ENCODE measurements at places on chromosomes 12 and 14. TPM values are rescaled to one million over a fixed set of nuclear protein-coding genes. Genes with fewer than 3 reads are reported as not detected.

The NAA30 gene
- total RNA-seq, result 27.5 TPM

The UBE2N gene
- 49.0 TPM for total RNA-seq

The KSR2 gene
- total RNA-seq, result 1.0 TPM

The TMEM117 gene
- 15.5 TPM for total RNA-seq

The RIMKLB gene
- 14.4 TPM for total RNA-seq

The MORN3 gene
- 1.5 TPM for total RNA-seq

The FAM90A1 gene
- 0.68 TPM for total RNA-seq

The FAM216A gene
- total RNA-seq, result 3.6 TPM

The DCN gene
- 104 TPM for total RNA-seq

The FGF6 gene
- not detected for total RNA-seq

The CFAP54 gene
- total RNA-seq, result 0.68 TPM

The CEBPE gene
- not detected for total RNA-seq

The SYT1 gene
- total RNA-seq, result 6.1 TPM

Data from prostate gland (tissue), 2 donors.